ENCODE measurements at places on chromosomes 11 and 22. TPM values are rescaled to one million over a fixed set of nuclear protein-coding genes. Genes with fewer than 3 reads are reported as not detected.

HBB gene
- total RNA-seq = 7.7 TPM

ACR gene
- not detected for total RNA-seq

CNIH2 gene
- 1.7 TPM for total RNA-seq

DNA sequence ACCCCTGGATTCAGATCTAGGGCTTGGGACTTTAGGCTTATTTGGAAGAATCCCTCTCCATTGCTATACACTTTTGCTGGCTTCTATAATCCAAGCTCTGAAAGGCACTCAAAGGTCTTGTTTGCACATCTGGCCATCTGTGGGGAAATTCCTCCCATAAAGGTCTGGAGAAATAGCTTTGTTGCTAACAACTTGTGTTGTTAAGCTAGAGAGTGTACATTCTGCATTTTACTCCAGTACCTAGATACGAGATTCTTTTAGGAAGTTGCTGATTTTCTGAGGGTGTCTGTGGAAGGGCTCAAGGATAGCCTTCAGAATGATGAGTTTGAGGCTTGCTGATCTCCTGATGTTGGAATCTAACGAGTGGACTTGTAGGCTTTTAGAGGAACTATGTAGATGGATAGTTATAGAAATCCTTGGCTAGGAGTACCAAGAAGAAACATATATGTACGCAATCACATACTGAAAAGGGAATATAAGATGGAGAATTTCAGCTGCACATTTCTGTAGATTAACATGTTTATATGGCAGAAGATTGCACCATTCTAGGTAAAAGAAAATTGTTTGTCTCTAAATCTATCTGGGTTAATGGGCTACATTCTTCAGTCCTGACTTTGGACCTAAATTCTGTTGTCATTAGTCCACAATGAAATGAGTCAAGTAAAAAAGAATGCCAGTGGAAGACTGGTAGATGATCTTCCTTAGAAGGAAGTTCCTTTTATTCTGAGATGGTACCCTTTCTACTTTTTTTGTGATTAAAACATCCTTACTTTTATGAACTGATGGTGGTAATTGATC lies 51.0 kb downstream of the UBASH3B start:
- no peaks in the 10 kb centered on the region for H3K27me3 ChIP-seq
- no peak overlapping the region for H3K4me3 ChIP-seq
- H3K4me1 ChIP-seq = peaks cover 28% of the 10 kb centered on the region
- H3K36me3 ChIP-seq = no peaks in the 10 kb centered on the region
- H3K27ac ChIP-seq = no peak overlapping the region

DNA sequence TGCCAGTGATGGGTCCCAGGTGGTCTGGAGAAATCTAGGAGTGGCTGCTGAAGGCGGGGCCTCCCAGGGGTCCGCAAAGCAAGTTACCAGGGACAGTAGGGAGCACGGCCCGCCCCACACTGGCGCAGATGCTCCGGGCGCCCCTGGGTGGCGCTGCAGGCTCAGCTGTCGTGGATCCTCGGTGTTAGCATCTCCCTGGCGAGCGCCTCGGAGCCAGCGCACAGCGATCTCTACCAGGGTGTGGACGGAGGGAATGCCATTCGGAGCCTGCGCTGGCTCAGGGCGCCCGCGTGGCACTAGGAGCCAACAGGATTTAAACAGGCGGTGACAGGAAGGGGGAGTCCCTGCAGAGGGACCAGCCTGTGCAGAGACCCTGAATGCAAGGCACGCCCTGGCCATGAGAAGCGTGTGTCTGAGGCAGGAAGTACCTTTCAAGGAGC lies 20.2 kb downstream of the FADS3 start:
- H3K4me3 ChIP-seq = no peak overlapping the region
- no peaks in the 10 kb centered on the region for H3K4me1 ChIP-seq
- no peaks in the 10 kb centered on the region for H3K27me3 ChIP-seq
- DNase-seq = peak; percentile 88
